ENCODE measurements at places on chromosomes 6 and 20.

GRCh38 chr6:21159465-21159864, 434.1 kb upstream of the SOX4 start:
- no peak for DNase-seq

DNA sequence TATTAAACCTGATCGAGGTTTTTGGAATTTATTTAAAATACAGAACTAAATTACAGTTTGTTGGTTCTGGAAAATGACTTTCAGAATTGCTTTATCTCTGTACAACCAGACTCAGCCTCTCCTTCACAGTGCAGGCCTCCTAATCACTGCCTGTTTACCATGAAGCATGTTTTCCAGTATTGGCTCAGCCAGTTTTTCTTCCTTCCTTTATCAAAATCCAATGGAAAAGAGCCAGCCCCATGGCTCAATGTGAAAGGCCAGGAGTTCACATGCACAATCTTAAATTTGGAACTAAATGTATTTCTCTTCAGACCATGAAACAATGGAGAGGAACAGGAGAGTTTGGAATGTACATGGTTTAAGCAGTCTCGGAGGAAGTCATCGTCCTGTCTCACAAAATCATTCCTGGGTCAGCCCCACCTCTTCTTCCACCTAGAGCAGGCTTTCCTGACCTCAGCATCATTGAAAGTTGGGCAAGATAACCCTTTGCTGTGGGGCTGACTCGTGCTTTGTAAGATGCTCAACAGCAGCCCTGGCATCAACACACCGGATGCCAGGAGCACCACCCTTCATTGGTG, 680.9 kb upstream of the AGPAT4 start:
- DNase-seq: no peak

DNA sequence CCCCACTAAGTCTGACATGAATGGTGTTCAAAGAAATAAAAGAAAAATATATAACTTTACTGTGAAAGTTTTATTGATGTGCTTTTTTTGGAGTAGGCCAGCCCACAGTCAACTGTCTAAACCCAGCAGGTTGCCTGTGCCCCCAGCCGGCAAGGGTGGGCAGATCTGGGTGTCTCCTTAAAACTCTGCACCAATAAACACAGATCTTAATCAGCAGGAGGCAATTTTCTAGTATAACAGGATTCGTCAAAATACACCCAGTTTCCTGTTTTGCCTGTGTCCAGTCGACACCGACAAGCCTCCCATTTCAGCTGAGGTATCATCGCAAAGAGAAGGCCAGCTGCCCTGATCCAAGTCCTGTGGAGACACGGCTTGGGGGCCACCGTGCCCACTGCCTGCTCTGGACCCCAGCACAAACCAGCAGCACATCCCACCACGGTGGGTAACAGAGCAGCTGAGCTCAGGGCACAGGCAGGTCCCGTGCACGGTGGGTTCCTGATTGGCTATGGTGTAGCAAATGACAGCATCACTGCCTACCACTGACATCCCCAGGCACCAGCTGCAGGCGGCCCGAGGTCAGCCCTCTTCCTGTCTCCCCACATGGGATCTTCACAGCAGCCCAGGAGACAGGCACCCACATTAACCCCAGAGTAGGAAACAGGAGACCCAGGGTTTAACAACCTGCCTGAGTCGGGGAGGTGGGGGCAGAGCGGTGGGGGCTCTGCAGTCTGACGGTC, 15.7 kb downstream of the BMP7 start:
- DNase-seq: peak; percentile 64

DNA sequence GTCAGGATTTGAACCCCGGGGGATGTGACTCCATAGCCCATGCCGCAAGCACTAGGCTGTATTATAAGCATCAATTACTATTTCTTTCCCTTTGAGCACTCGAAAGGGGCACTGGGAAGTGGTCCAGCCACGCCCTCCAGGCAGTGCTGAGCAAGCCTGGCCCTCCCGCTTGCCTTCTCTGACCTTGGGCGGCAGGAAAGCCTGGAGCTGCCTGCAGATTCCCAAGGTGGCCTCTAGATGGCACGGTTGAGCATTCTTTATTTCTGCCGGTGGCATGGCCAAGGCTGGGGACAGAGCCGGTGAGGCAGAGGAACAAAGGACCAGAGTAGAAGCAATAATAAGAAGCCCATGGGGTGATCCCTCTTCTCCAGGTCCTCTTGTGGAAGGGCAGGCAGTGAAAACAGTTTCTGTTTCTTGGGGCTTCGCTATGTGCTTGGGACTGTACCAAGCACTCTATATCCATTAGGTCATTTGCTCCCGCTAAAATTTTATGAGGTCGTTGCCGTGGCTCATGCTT, 32.0 kb downstream of the ARHGAP40 start:
- peak; percentile 84 for DNase-seq

DNA sequence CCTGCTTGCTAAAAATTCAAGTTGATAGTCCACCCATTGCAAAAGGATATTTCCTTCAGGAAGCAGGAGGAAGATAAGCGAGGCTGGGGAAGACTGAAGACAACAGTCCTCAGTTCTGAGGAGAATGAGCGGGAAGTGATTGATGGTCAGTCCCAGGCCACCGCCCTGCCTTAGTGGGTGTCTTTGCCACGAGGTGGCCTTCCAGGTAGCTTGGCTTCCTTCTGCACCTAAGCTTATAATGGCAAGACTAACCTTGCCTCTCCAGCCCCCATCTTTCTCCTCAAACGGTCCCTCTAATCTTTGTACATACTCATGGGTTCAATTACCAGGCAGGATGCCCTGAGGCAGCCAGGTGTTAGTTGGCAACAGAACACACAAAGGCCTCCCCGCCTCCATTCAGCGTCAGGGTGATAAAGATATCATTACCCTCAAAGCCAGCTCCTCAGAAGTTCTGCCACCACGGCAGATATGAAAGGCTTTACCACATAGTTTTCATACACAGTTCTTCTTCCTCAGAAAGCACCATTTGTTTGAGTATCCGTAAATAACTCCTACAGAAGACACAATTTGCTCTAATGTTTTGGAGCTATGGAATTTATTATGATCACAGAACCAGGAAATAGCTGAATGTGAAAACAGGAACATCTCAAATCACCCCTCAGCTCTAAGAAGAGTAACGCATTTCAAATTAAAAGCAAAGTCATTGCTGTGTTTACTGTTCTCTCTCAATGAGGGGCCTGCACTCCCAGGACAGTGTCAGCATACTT, 249.4 kb downstream of the ATXN1 start:
- peak; percentile 72 for DNase-seq
